ENCODE measurements at places on chromosomes 5 and 9.

GRCh38 chr9:138071731-138072130, 194.1 kb downstream of the CACNA1B start:
- no peak for DNase-seq

DNA sequence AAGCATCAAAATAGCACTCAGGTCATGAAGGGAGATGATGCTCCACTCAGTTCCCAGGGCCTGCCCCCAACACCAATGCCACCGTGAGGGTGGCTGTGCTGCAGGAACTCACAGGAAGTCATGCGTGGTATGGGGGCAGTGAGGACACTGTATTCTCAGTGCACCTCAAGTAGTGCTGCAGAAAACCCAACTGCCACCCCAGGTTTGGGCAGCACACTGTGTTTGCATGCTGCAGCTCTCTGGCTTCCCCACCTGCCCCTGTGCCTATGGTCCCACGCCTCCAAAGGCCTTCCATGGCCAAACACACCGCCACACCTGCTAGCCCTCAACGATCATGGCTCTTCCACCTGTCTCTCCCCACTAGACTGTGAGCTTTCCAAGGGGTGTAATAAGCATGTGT, 14.3 kb downstream of the LHFPL2 start:
- no peak for DNase-seq

DNA sequence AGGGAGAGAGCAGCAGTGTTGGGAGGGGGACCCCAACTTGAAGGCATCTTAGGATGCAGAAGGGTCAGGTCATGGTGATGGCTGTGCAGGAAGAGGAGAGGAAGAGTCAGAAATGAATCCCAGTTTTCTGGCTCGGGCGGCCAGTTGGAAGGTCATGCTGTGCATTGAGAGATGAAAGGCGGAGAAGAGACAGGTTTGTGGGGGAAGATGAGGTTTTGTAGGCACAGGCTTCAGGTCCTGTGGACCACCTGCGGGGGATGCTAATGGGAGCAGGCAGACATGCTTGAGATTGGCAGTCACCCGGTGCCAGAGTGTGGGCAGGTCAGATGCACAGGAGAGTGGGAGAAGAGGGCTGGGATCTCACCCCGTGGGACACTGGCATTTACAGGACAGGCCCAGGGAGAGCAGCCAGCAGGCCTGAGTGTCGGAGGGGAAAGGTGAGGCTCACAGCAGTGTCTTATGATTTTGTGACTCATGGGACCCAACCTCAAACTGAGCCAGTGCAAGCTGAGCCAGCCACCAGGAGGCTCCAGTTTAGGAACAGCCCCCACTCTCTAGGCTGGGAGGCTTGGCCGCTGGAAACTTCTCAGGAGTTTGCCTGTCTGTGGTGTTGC, 17.5 kb downstream of the STXBP1 start:
- no peak for DNase-seq

GRCh38 chr9:12720551-12720950, 27.4 kb downstream of the TYRP1 start:
- no peak for DNase-seq

DNA sequence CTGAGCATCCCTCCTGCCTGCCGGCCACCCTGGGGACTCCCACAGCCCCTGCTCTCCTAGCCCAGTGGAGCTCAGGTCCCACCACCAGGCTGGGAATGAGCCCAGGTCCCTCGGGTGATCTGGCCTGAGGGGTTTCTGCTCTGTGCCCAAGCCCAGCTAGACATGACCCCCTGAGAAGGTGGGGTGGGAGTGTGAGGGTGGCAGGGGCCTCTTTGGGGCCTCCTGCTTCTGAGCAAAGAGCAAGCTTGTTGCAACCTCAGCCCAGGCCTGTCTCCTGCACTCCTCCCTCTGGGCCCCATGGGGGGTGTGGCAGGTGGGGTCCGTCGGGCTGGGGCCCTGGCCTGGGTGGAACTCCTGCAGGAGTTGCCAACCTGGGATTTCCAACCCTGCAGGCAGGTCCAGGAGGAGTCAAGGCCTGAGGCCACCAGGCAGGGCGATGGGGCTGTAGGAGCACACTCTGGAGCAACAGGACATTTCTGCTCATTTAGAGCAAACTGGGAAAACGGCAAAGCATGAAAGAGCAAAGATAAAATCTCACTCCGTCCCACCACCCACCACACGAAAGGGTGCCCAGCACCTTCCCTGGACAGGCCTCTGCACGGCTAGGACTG, 11.4 kb upstream of the NRARP start:
- no peak for DNase-seq

DNA sequence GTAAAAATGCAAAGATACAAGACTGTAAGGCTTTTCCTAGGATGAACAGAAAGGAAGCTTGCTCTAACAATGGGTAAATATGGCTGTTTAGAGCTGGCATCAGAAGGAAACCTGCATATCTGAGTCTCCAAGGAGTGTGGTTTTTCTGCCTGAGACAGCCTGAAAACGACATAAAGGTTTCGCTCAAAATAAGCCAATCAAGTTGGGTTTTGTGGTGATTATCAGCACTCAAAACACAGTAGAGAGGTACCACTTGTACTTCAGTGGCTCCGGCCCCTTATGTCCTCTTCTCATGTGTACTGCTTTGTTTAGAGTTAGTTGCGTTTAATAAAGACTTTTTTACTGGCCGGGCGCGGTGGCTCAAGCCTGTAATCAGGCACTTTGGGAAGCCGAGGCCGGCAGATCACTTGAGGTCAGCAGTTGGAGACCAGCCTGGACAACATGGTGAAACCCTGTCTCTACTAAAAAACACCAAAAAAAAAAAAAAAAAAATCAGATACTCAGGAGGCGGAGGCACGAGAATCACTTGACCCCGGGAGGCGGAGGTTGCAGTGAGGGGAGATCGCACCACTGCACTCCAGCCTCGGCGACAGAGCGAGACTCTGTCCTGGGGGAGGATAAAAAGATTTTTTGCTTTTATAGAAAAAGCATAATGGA, 39.4 kb downstream of the KLF9 start:
- DNase-seq = no peak

DNA sequence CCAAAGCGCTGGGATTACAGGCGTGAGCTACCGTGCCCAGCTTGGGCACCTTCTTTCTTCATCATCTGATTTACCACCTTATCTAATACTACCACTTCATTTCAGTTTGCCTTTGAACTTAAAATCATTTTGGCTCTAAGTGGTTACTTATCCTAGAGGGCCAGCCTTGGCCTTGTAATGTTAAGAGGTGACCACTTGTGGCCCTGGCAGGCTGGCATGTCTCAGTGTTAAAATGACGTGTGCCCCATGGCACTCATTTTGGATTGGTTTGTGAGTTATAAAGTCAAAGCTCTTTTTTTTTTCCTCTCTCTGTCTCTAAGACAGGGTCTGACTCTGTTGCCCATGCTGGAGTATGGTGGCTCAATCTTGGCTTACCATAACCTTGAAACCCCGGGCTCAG, 17.8 kb downstream of the HABP4 start:
- DNase-seq = no peak
